Neural progenitor cell (in vitro differentiated cells): ENCODE measurements at places on chromosomes 6 and 20. TPM values are rescaled to one million over a fixed set of nuclear protein-coding genes. Genes with fewer than 3 reads are reported as not detected.
A peak's percentile ranks its signal among the peaks of the same experiment; 100 is the strongest.

The CTCFL gene
- 0.34 TPM in 1 of 2 replicates, not detected in the other for total RNA-seq

- peak overlapping the region; percentile 35 for H3K4me3 ChIP-seq
- peaks cover 52% of the 10 kb centered on the region for H3K4me1 ChIP-seq
- peaks cover 6% of the 10 kb centered on the region for H3K36me3 ChIP-seq
- no peaks in the 10 kb centered on the region for H3K27me3 ChIP-seq
Measured at GRCh38 chr6:109478222-109478805, 4.7 kb downstream of the ZBTB24 start.

- no peak for DNase-seq
- no peak overlapping the region for H3K4me3 ChIP-seq
- no peaks in the 10 kb centered on the region for H3K4me1 ChIP-seq
- H3K27ac ChIP-seq: no peak overlapping the region
Measured at GRCh38 chr6:12126051-12126450, 113.9 kb downstream of the HIVEP1 start.

DNA sequence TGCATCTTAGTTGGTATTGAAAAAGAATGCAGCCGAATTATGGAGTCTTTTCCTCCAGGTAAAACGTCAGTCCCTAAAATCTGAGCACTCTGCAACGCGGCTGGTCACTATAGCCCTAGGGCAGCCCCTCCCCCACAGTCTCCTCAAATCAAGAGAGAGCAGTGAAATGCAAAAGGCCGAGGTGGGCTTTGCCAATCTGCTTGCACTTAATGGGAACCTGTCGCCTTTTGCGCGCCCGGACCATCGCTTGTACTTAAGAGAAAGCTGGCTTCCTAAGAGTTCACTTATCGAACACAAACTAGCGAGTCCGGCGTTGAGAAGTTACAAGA lies 447 bp downstream of the MCM3 start:
- peak overlapping the region; percentile 89 for H3K27ac ChIP-seq
- peak overlapping the region; percentile 84 for H3K4me3 ChIP-seq
- no peaks in the 10 kb centered on the region for H3K27me3 ChIP-seq
- H3K4me1 ChIP-seq: peaks cover 26% of the 10 kb centered on the region

GRCh38 chr6:17091122-17091521 lies 10.7 kb upstream of the STMND1 start:
- H3K27ac ChIP-seq: no peak overlapping the region
- H3K27me3 ChIP-seq: no peaks in the 10 kb centered on the region
- DNase-seq: peak; percentile 13
- no peaks in the 10 kb centered on the region for H3K36me3 ChIP-seq
- no peaks in the 10 kb centered on the region for H3K4me1 ChIP-seq
- H3K4me3 ChIP-seq: no peak overlapping the region

The KCNK15 gene
- total RNA-seq: 0.21 TPM in 1 of 2 replicates, not detected in the other

The GNAS-AS1 gene
- total RNA-seq: 5.8 and 6.4 TPM in 2 replicates

The SLC26A8 gene
- total RNA-seq: 0.13 and 0.25 TPM in 2 replicates

GRCh38 chr6:154617175-154617574 lies 106.7 kb upstream of the CNKSR3 start:
- no peak overlapping the region for H3K27ac ChIP-seq
- H3K4me1 ChIP-seq: no peaks in the 10 kb centered on the region
- no peaks in the 10 kb centered on the region for H3K27me3 ChIP-seq
- no peaks in the 10 kb centered on the region for H3K36me3 ChIP-seq
- DNase-seq: no peak

The ULBP1 gene
- 0.11 and 0.40 TPM in 2 replicates for total RNA-seq

The RAET1E gene
- total RNA-seq: not detected in 2 replicates

GRCh38 chr6:73264446-73264845 lies 1.4 kb upstream of the KHDC1 start:
- no peak overlapping the region for H3K27ac ChIP-seq
- H3K36me3 ChIP-seq: no peaks in the 10 kb centered on the region
- peaks cover 19% of the 10 kb centered on the region for H3K4me1 ChIP-seq
- no peak overlapping the region for H3K4me3 ChIP-seq
- DNase-seq: no peak
